MCF 10A (cell line): ENCODE measurements at places on chromosomes 4 and X. TPM values are rescaled to one million over a fixed set of nuclear protein-coding genes. Genes with fewer than 3 reads are reported as not detected.
A peak's percentile ranks its signal among the peaks of the same experiment; 100 is the strongest.

FRMPD4 gene
- not detected in 2 replicates for total RNA-seq

TMPRSS11B gene
- total RNA-seq: not detected in 2 replicates

FAM120C gene
- 11.3 and 12.5 TPM in 2 replicates for total RNA-seq

PLA2G12A gene
- 52.4 and 58.0 TPM in 2 replicates for total RNA-seq

TMEM154 gene
- total RNA-seq: 37.9 and 41.5 TPM in 2 replicates

DCAF4L1 gene
- 0.72 and 0.81 TPM in 2 replicates for total RNA-seq

SEC24B gene
- total RNA-seq: 33.9 and 35.0 TPM in 2 replicates

SNCA gene
- total RNA-seq: 29.1 and 34.8 TPM in 2 replicates

- no peak overlapping the region for H3K27ac ChIP-seq
- H3K4me3 ChIP-seq: no peak overlapping the region
- DNase-seq: peak; percentile 89
- peaks cover 6% of the 10 kb centered on the region for H3K4me1 ChIP-seq
Measured at GRCh38 chrX:65932173-65933084, 107.5 kb downstream of the VSIG4 start.

GRCh38 chrX:115378471-115378870 is 89.0 kb downstream of the LUZP4 start:
- no peaks in the 10 kb centered on the region for H3K4me1 ChIP-seq
- peak; percentile 19 for DNase-seq
- no peaks in the 10 kb centered on the region for H3K36me3 ChIP-seq
- H3K27me3 ChIP-seq: peaks cover 71% of the 10 kb centered on the region
- H3K27ac ChIP-seq: no peak overlapping the region

DNA sequence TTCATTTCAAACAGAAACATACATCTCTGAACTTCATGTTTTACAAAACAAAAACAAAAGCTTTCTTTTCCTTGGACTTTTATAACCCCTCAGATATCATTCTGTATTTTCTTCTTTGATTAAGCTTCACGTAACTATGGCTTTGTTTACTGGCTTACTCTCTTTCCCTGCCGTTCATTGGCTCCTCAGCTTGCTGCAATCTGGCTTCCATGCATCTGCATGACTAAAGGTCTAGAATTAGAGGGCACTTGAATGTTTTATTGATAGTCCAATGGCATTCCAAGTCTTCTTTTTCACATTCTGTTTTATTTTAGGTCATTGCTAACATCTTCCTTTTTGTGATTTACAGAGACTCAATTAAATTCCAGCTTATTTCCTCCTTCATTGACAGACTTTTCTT is 487.6 kb downstream of the GRXCR1 start:
- DNase-seq: no peak
- peaks cover 5% of the 10 kb centered on the region for H3K36me3 ChIP-seq
- no peak overlapping the region for H3K4me3 ChIP-seq
- H3K27me3 ChIP-seq: no peaks in the 10 kb centered on the region

GRCh38 chrX:124023838-124024238 is 62.3 kb downstream of the STAG2 start:
- peaks cover 15% of the 10 kb centered on the region for H3K36me3 ChIP-seq
- H3K4me3 ChIP-seq: no peak overlapping the region
- no peaks in the 10 kb centered on the region for H3K27me3 ChIP-seq
- H3K27ac ChIP-seq: peak overlapping the region; percentile 41
- peaks cover 6% of the 10 kb centered on the region for H3K4me1 ChIP-seq
- no peak for DNase-seq

DNA sequence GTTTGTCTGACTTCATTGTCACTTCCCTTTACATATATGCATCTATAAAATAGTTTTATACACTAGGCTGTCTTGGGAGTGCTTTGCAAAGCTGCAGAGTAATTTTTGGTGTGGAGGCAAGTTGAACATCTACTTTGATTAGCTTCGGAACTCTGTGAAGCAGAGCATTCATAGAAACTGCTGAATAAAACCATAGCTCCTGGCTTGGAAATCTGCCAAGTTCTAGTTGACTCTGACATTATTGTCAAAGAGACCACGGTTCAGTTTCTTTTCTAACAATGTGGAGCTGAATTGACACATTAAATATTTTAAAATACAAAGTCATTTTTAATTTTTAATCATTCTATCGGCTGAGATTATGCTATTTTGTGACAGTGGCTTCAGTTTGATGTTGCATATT is 335.0 kb downstream of the BMPR1B start:
- no peak overlapping the region for H3K27ac ChIP-seq
- DNase-seq: peak; percentile 50
- H3K4me1 ChIP-seq: peaks cover 36% of the 10 kb centered on the region
- no peaks in the 10 kb centered on the region for H3K27me3 ChIP-seq

DNA sequence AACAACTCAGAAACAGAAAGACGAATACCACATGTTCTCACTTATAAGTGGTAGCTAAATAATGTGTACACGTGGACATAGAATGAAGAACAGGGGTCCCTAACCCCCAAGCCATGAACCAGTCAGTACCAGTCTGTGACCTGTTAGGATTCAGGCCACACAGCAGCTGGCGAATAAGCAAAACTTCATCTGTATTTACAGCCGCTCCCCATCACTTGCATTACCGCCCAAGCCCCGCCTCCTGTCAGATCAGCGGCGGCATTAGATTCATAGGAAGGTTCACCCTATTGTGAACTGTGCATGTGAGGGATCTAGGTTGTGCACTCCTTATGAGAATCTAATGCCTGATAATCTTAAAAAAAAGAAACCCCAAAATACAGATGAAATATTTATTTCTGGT is 1128.7 kb downstream of the NLGN4X start:
- DNase-seq: no peak
- no peaks in the 10 kb centered on the region for H3K27me3 ChIP-seq
- no peaks in the 10 kb centered on the region for H3K4me1 ChIP-seq
- H3K4me3 ChIP-seq: no peak overlapping the region
- H3K36me3 ChIP-seq: no peaks in the 10 kb centered on the region

GRCh38 chr4:17535906-17536305 is 20.9 kb downstream of the CLRN2 start:
- no peaks in the 10 kb centered on the region for H3K36me3 ChIP-seq
- DNase-seq: no peak
- H3K27me3 ChIP-seq: peaks cover 11% of the 10 kb centered on the region
- H3K4me1 ChIP-seq: no peaks in the 10 kb centered on the region
- no peak overlapping the region for H3K27ac ChIP-seq

DNA sequence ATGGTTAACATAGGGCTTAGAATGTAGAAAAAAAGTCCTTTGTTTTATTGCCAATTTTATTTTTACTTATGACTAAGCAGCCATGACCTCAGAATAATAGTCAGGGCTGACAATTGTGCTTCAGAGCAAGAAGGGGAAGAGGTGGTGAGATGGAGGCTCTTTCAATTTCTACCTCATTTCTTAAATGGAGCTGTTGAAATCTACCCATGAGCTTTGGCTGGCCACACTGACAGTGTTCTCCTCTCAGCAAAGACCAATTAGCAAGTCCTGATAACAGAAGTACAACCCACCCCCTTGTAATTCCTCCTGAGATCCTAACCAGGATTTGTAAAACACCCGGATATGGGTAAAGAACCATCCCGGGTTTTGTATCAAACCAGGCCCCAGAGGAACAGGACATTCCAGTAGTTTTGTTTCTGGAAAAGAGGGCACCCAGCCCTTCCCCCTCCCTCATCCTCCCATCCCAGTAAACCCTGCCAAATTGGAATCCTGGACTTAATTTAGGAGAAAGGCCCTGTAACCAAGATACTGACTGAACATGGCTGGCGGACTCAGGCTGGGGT is at the start of gene HEPH:
TSS of gene HEPH (plus strand) at position 399 of the 563 bp plus-strand sequence. CDS start 6,324 bp downstream, outside the sequence.
- no peaks in the 10 kb centered on the region for H3K27me3 ChIP-seq
- no peaks in the 10 kb centered on the region for H3K36me3 ChIP-seq
- no peak for DNase-seq
- no peaks in the 10 kb centered on the region for H3K4me1 ChIP-seq
- no peak within 1 kb of the TSS for H3K27ac ChIP-seq

DNA sequence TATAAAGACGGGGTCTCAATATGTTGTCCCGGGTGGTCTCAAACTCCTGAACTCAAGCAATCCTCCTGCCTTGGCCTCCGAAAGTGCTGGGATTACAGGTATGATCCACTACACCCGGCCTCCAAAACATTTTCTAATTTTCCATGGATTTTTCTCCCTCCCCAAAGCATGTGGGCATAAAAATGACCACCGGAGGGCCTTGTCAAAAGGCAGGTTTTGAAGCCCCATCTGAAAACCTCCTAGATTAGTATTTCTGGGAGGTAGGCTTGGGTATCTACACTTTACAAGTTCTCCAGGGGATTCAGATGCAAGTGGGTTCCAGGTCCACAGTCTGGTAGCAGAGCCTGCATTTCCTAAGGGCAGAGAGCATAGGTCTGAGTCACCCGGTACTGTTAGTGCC is 1.4 kb upstream of the GPR173 start:
- H3K4me1 ChIP-seq: no peaks in the 10 kb centered on the region
- DNase-seq: peak; percentile 2
- H3K36me3 ChIP-seq: no peaks in the 10 kb centered on the region
- H3K4me3 ChIP-seq: no peak overlapping the region
- peaks cover 33% of the 10 kb centered on the region for H3K27me3 ChIP-seq

GRCh38 chr4:36712013-36712412 is 430.6 kb downstream of the DTHD1 start:
- H3K36me3 ChIP-seq: no peaks in the 10 kb centered on the region
- peak; percentile 68 for DNase-seq
- H3K4me3 ChIP-seq: no peak overlapping the region
- H3K4me1 ChIP-seq: peaks cover 19% of the 10 kb centered on the region
- H3K27me3 ChIP-seq: no peaks in the 10 kb centered on the region

DNA sequence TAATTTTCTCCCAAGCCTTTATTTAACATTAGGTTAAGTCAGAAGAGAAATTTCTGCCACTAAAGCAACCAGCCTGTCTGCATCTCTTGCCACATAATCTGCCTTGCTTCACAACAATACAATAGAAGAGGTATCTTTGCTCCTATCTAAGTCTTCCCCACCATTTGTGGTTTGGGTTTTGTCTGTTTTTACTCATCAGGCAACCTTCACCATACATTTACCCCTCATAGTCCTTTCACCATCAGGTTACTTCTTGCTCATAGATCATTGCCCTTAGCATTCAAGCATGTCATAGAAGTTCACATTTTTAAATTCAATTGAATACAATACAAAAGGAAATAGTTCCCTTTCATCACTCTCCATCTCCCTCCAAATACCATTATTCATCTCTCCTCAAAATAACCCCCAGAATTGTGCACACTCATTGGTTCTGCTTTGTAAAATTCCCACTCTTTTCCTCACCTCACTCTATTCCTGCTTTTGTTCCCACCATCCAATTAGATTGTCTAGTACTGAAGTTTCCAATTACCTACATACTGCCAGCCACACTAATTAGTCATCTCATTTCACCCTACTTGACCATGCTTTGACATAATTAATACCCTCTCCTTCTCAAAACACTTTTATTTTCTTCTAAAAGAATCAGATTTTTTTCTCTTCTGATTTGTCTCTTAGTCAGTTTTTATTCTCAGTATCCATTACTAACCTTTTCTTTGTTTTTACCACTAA is 1957.0 kb upstream of the AGA start:
- no peaks in the 10 kb centered on the region for H3K27me3 ChIP-seq
- H3K27ac ChIP-seq: no peak overlapping the region
- H3K4me1 ChIP-seq: no peaks in the 10 kb centered on the region
- H3K4me3 ChIP-seq: no peak overlapping the region
- DNase-seq: no peak
- H3K36me3 ChIP-seq: peaks cover 10% of the 10 kb centered on the region

DNA sequence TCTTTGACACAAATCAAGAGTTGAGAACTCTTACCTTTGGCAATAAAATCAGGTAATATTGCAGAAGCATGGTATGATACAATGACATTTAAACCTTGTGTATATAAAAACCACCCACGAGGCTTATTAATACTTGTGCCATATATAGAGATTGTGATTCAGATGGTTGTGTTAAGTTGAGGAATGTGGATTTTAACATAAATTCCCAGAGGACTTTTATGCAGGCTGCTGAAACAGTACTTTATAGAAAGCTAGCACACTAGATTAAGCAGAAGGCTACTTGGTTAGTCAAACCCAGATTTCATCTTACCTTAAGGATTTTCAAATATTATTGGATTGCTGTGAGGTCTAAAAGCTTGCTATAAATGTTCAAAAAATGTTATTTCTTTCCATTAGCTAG is 325.7 kb upstream of the PCDH10 start:
- DNase-seq: no peak
- no peak overlapping the region for H3K27ac ChIP-seq
- no peaks in the 10 kb centered on the region for H3K27me3 ChIP-seq
- no peak overlapping the region for H3K4me3 ChIP-seq
- no peaks in the 10 kb centered on the region for H3K36me3 ChIP-seq

DNA sequence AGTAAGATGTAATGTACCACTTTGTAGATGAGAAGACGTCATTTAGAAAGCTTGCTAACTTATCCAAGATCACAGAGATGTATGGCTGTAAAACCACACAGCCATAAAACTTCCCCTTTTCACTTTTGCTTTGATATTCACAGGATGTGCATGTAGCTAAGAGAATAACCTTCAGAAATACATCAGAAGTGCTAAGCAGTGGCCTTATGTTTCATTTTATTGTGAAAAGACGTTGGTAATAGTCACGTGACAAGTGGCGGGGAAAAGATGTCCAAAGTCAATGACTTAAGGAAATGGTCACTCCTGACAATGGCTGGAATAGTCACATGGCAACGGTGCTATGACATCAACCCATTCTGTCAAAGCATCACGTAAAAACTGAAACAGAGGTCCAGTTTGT is 12.9 kb upstream of the WDR17 start:
- no peaks in the 10 kb centered on the region for H3K4me1 ChIP-seq
- H3K4me3 ChIP-seq: no peak overlapping the region
- H3K27me3 ChIP-seq: no peaks in the 10 kb centered on the region
- DNase-seq: no peak

GRCh38 chrX:40167233-40167849 is 69.6 kb upstream of the BCOR start:
- peaks cover 48% of the 10 kb centered on the region for H3K27me3 ChIP-seq
- peaks cover 4% of the 10 kb centered on the region for H3K36me3 ChIP-seq
- no peak for DNase-seq
- no peak overlapping the region for H3K27ac ChIP-seq
- H3K4me3 ChIP-seq: no peak overlapping the region

DNA sequence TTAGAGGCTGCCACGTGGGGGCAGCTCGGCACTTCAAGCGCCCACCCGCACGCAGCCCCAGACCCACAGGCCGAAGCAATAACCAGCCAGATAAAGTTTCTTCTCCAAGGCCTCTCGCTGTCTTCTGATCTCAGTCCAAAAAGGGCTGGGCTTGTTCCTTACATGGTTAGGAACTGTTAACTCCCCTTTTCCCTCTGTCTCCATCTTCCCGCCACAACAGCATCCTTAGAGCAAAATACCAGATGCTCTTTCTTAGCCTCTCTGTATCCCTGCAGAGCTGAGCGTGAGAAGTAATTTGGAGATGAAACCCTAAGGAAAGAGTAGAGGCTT is 23.4 kb upstream of the KIAA1210 start:
- H3K27me3 ChIP-seq: peaks cover 46% of the 10 kb centered on the region
- H3K4me3 ChIP-seq: no peak overlapping the region
- H3K27ac ChIP-seq: no peak overlapping the region
- no peaks in the 10 kb centered on the region for H3K4me1 ChIP-seq
- no peak for DNase-seq

DNA sequence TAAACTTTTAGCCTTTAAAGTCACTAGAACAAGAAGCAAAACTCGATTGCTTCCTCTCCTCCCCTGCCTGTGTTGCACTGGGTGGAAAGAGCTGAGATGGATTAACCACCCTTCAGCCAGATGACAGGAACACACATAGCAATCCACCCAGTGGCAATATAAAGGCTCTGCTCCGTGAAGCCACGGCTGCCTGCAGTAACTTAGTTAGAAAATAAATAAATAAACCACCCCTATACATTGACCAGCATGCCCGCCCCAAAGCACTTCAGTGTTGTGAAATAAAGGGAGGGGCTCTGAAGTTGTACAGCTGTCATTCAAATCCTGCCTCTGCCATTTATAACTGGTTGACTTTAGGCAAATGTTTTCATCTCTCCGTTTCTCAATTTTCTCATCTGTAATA is 217.1 kb upstream of the LDB2 start:
- H3K27ac ChIP-seq: no peak overlapping the region
- no peaks in the 10 kb centered on the region for H3K4me1 ChIP-seq
- no peaks in the 10 kb centered on the region for H3K36me3 ChIP-seq
- H3K27me3 ChIP-seq: no peaks in the 10 kb centered on the region
- H3K4me3 ChIP-seq: no peak overlapping the region
